ENCODE measurements at places on chromosomes 5 and 9.

DNA sequence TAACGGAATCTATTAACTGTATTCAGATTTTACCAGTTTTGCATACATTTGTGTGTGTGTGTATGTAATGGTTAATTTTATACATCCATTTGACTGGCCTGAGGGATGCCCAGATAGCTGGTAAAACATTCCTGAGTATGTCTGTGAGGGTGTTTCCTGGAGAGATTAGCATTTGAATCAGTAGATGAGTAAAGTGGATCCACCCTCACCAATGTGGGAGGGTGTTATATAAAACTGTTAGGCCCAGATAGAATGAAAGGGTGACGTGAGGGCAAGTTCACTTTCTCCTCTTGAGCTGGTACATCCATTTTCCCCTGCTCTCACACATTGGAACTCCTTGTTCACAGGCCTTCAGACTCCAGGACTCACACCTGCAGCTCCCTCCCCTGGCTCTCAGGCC lies 88.7 kb downstream of the EMB start:
- no peak for DNase-seq

DNA sequence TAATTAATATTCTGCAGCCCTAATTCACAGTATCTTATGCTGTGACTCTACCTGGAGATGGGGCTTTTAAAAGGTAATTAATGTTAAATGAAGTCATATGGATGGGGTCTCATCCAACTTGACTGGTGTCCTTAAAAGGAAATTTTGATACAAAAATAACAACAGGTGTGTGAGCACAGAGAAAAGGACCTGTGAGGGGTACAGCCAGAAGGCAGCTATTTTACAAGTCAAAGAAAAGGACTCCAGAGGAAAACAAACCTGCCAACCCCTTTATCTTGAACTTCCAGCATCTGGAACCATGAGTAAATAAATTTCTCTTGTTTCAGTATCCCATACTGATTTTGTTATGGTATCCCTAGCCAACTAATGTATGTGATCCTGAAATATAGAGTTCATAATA lies 250.3 kb downstream of the TMEM232 start:
- DNase-seq, result no peak

DNA sequence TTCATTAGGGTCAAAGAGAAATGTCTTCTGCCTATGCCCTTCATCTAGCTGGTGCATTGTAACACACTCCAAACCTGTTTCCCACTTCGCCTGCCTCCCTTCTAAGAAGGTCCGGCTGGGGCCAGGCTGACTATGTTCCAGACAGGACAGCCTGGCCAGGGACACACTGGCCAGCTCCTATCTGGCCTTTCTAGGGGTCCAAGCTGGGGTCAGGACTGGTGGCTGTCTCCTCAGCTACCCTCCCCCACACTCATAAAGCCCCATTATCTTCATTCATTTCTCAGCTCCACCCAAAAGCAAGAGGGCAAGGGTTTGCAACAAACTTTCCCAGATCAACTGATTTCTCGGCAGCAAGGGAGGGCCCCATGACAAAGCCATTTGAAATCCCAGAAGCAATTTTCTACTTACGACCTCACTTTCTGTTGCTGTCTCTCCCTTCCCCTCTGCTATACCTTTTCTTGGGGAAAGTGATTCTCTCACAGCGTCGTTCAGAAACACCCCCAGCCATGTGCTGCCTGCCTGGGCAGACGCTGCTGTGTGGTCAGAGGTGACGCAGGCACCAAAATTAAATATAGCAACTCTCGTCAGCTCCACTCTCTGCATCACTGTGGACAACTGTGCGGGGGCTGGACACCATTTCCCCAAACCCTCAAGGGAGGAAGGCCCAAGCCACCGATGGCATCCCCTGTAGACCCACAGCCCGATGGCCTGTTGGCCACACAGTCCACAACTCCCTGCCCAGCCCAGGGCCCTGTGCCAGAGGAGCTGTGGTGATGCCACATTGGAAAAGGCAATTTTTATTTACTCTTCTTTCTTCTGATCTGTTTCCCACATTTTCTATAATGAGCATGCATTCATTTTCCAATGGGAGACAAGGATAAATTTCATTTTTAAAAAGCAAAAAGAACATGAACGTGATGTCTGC lies 6.1 kb downstream of the IL13 start:
- DNase-seq, result no peak

DNA sequence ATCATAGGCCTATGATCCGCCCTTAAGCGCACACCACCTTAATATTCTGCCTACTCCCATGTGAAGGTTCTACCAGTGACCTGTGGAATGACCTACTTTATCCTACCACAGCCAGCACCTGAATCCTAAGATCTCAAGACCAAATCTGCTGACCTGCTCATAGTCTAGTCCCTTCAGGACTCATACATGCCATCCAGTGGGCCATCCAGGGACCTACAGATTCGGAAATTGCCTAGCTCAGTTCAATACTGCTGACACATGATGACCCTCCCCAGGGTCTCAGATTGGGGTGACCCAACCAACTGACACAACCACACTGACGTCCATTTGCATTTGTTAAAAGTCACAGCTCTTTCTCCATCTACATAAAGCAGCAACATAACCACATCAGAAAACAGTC lies 443.8 kb upstream of the ST8SIA4 start:
- DNase-seq, result no peak

- DNase-seq, result no peak
These were observed 11.1 kb downstream of the DIPK1B start for GRCh38 chr9:136723362-136723976.

- no peak for DNase-seq
These were observed 12.0 kb downstream of the GLRX start for GRCh38 chr5:95810305-95811125.

GRCh38 chr5:9713356-9713755 lies 83.2 kb upstream of the TAS2R1 start:
- DNase-seq, result no peak

Data from kidney capillary endothelial cell (primary cell).